ENCODE measurements at places on chromosomes 2 and 18. TPM values are rescaled to one million over a fixed set of nuclear protein-coding genes. Genes with fewer than 3 reads are reported as not detected.

GRCh38 chr2:208363485-208363884 lies 43.1 kb upstream of the PTH2R start:
- peaks cover 11% of the 10 kb centered on the region for H3K4me1 ChIP-seq
- no peak overlapping the region for H3K4me3 ChIP-seq
- no peak overlapping the region for H3K27ac ChIP-seq
- no peak for DNase-seq
- H3K36me3 ChIP-seq: peaks cover 13% of the 10 kb centered on the region

GRCh38 chr2:224008702-224009261 lies 30.3 kb downstream of the SERPINE2 start:
- no peaks in the 10 kb centered on the region for H3K27me3 ChIP-seq
- peaks cover 15% of the 10 kb centered on the region for H3K4me1 ChIP-seq
- H3K4me3 ChIP-seq: no peak overlapping the region
- no peaks in the 10 kb centered on the region for H3K36me3 ChIP-seq
- DNase-seq: no peak
- H3K27ac ChIP-seq: no peak overlapping the region

DNA sequence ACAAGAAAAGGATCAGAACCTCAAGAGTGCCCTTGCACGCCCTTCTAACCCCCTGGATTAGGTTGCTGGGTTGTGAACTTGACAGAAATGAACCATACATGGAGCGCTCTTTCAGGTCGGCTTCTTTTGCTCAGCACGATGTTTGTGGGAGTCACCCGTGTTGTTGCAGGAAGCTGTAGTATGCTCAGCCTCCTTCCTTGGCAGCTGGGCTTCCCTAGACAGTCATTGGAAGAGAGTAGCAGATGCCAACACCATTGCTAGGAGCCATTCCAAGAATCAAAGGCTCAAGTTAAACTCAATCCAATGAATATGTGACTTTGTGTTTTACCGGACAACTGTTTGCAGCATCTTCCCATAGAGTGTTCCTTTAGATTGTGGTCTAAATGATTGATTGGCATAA lies 47.0 kb downstream of the RAB12 start:
- no peak overlapping the region for H3K27ac ChIP-seq
- peaks cover 8% of the 10 kb centered on the region for H3K27me3 ChIP-seq
- no peak overlapping the region for H3K4me3 ChIP-seq

DNA sequence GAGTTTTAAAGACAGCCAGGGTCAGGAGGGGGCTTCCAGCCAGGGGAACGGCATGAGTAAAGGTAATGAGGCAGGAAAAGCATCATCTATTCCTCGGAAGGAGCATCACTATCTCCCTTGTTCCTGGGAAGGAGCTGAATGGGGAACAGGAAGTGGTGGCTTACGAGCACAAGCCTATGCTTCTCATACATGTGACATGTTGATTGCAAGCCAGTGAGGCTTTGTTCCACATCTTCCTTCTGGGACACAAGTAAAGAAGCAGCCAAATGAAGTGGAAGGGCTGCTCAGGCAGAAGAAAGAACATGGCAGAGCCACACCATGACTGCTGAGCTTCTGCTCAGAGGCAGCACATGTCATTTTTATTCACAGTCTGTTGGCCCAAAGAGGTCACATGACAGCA lies 15.1 kb upstream of the LMAN1 start:
- peaks cover 44% of the 10 kb centered on the region for H3K27me3 ChIP-seq
- no peaks in the 10 kb centered on the region for H3K4me1 ChIP-seq
- no peak overlapping the region for H3K4me3 ChIP-seq
- H3K36me3 ChIP-seq: no peaks in the 10 kb centered on the region
- no peak overlapping the region for H3K27ac ChIP-seq

CABYR gene
- 9.8 TPM for total RNA-seq

FAM110C gene
- 0.22 TPM for total RNA-seq
